H9 (cell line): ENCODE measurements at places on chromosomes 5 and 9.

DNA sequence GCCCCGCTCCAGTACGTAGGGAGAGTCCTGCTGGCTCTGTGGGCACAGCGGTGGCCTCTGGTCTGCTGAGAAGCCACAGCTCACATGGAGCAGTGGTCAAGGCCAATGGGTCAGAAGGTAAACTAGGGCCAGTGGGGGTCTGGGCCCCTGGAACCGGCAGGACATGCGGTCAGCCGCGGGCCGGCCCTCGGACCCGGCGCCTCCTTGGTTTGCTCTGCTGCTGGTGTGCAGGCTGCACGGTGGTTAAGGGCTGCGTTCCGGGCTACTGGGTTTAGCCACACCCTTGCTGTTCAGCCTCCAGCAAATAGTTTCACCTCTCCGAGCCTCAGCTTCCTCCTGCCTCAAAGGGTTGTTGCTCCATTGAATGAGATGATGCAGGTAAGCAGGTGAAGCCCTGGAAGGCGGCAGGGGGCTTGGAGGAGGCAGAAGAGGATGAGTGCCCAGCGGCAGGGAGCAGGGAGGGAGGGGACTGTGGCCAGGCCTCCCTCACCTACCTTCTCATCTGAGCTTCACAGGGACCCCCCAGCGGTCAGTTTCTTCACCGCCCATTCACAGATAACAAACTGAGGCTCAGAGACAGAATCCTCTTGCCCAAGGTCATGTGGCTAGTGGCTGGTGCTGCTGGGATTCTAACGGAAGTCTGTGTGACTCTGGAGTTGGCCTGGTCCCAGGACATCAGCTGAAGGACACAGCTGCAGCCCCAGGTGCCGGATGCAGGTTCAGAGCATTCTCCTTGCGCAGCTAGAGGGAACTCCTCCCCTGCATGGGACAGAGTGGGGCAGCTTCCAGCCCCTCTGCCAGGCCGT is 3.7 kb upstream of the COL5A1 start:
- DNase-seq = no peak

- DNase-seq = peak; percentile 87
Observed at GRCh38 chr9:88578121-88579049, 43.4 kb downstream of the NXNL2 start.

DNA sequence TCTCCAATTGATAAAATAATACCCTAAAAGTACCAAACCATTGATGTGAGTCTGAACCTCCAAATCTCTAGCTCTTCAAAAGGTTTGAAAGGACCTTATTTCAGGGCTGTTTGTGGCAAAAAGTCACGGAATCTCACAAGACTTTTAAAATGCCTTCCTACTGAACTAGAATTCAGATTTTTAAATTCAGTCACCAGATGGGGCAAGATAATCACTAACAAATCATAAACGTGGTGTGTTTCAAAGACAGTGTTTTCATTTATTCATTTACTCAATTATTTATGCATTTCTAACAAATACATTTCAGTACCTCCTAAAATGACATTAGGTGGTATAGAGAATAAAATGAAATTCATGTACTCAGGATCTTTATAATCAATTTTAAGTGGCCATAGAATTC is 68.2 kb upstream of the SMC2 start:
- DNase-seq = no peak

DNA sequence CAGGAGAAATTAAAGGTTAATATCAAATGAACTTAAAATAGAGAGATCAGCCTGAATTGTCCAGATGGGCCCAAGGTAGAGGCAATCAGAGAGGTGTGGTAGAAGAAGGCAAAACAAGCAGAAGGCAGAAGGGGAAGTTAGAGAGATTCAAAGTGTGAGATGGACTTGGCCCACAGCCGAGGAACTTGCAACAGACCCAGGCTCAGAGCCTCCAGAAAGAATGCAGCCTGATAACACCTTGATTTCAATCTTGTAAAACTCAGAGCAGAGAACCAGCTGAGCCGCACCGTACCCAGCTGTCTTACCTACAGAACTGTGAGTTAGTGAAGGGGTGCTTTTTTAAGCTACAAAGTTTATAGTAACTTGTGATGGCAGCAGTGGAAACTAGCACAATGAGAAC is 190.9 kb downstream of the RFK start:
- DNase-seq = no peak

GRCh38 chr5:154997746-154998145 is 15.8 kb upstream of the KIF4B start:
- no peak for DNase-seq

DNA sequence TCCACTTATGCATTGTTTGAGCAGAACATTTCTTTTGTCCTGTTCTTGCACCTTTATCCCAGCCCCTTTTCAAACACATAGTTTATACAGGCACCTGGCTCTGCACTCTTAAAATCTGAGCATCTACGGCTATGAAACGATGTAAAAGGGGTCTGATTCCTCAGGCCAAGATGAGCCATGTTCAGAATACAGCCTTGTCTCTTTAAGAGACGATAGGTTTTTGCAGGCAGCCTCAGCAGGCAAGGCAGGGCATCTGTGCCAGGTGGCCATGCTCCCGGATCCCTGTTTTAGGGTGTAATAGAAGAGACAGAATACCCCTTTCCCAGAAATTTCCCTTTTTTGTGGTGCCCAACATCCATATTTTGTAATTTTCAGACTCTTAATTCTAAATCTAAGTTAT is 89.1 kb upstream of the NFIB start:
- DNase-seq = no peak

GRCh38 chr9:120393386-120394057 is 186.4 kb downstream of the CDK5RAP2 start:
- DNase-seq = no peak

DNA sequence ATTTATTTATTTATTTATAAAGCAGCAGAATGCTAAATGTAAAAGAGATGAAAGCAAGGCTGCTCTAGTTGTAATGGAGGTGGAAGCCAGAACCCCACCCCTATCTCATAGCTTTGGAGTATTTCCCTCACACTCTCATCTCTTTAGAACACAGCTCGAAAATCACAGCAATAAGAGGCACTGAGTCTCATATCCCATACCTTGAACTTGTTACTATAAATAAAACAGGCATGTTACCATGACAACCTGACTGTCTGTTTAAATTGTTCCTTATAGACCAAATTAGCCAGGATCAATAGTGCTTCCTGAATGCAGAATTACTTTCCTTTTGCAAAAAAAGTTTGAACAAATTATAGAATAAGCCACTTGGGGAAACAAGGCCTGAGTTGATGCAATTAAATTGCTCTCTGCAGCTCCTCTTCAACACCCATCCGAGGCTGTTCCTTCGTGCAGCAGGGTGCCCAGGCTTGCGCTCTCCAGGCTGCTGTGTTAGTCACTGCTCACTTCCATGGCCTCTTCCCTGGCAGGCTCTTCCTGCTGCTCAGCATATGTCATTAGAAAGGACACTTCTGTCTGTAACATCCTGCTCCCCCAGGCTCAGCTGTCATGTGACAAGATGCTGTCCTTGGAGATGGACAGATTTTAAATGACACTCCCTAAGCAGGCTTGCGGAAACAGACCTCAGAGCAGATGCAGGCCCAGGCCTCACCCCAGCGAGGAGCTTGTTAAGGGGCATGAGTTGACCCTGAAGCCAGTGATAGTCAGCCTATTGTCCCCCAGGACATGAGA is 120.2 kb downstream of the CARTPT start:
- no peak for DNase-seq

DNA sequence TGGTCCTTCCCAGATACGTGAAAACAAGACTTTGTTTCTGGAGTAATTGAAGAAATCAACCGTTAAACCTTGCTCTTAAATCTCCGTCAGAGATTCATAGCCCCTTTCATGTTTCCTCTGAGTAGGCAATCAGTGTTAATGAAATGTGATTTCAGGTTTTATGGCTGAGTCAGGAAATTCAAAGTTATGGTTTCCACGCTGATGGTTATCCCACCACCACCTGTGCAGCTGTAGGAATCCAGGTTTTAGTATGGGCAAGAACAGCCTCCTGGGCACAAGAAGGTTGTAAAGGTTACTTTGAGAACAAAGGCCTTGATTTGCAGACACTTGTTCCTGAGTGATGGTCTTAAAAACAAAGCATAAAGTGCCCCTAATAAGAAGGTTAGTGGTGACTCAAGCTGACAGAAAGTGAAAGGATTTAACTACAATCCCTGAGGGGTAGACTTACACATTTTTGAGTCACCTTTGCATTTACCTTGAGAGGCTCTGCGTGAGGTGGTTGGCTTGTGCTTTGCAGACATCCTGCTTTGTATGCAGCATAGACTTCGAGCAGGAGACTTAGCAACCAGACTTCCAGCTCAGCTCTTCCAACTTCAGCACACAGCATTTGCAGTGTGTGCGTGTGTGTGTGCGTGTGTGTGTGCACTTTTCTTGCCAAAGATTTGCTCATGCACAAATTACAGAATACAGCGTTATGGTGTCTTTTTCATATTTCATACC is 159.6 kb downstream of the TLE4 start:
- DNase-seq = no peak

DNA sequence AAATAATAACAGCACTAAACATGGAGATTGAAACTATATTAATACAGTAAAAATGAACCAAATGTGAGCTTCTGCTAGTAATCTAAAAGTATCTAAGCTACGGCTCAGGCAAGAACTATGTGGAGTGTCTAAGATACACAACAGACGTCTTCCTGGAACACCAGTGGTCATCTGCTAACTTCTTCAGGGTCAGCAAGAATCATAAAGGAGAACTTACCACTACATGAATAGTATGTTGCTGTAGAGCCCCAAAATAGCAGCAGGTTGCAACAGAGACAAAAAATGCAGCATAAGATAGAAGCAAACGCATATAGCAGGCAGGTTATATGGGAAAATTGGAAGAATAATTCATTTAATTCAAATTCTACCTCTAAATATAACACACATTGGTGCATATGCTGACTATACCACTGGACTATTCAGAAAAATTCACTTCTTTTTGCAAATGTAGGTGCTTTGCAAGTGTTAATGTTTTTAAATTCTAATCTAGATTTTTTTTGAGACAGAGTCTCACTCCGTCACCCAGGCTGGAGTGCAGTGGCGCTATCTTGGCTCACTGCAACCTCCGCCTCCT is 27.1 kb downstream of the DCTN4 start:
- DNase-seq = no peak

DNA sequence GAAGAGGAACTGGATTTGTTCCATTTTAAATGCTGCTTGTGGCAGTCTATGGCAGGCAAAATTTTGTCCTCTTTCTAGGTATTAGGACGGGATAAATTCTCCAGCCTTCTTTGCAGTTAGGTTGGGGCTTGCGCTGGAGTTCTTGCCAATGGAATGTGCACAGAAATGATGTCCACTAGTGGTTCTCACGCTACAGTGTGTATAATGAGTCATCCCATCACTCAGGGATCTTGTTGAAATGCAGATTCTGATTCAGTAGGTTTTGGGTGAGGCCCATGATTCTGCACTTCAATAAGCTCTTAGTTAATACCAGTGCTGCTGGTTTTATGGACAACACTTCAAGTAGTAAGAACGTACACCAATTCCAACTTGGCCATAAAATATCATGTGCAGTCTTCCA is 317.6 kb upstream of the KLF4 start:
- no peak for DNase-seq

- DNase-seq = no peak
Observed at GRCh38 chr5:45793638-45794532, 97.7 kb upstream of the HCN1 start.

DNA sequence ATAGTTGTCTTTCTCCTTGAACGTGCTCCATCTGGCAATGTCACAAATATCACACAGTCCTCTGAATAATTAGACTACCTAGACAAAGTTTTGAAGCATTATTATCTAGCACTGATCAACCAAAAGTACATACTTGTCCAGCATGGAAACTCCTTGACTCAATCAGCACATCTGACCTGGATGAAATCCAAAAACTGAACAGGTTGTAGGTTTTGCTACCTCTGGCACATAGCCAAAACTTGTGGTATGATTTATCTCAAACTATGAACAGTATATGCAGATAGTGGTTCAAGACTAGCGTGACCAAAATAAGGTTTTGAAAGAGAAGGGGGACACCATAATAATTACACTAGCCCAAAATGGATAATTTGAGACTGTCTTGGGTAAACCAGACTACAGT is 158.1 kb downstream of the ARRDC3 start:
- no peak for DNase-seq

DNA sequence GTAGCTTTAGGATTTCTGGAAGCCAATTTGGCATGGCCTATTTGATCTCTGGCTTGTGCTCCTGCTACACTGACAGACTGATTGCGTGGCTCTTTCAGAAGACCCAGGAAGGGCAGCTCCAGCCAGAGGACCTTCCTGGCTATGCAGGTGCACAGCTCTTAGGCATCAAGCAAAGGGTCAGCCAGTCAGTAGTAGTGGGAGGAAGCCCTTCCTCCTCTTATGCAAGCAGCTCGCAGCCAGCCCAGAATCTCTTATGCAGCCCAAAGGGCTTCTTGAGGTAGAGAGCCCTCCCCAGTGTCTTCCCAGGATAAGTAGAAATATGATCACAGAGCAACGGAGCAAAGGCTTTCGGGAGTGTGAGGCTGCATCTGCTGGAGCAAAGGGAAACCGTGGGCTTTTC is 43.2 kb downstream of the SLC36A1 start:
- DNase-seq = no peak

GRCh38 chr5:109452661-109453060 is 42.9 kb upstream of the PJA2 start:
- no peak for DNase-seq

- no peak for DNase-seq
Observed at GRCh38 chr9:12784461-12785259, 9.8 kb downstream of the LURAP1L start.

- no peak for DNase-seq
Observed at GRCh38 chr9:128908372-128908771, 12.4 kb upstream of the PHYHD1 start.

GRCh38 chr5:179132586-179133355 is 72.6 kb downstream of the ZNF354C start:
- DNase-seq = no peak

DNA sequence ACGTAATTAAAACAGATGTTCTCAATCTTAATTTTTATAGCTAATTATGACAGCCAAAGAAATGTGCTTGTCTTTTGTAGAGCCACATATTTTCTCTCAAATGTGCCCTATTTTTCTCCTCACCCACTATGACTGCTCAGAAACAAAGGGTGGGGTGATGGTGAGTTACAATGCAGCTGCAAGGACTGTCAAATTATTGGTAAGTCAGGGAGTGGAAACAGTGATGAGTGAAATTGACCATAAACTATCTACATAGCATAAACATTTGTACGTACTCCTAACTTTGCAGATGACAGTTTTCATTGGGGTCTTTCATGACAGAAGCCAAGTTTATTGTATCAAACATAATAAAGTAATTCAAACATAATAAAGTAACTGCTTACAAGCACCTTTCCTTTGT is 215.9 kb downstream of the MCTP1 start:
- no peak for DNase-seq

DNA sequence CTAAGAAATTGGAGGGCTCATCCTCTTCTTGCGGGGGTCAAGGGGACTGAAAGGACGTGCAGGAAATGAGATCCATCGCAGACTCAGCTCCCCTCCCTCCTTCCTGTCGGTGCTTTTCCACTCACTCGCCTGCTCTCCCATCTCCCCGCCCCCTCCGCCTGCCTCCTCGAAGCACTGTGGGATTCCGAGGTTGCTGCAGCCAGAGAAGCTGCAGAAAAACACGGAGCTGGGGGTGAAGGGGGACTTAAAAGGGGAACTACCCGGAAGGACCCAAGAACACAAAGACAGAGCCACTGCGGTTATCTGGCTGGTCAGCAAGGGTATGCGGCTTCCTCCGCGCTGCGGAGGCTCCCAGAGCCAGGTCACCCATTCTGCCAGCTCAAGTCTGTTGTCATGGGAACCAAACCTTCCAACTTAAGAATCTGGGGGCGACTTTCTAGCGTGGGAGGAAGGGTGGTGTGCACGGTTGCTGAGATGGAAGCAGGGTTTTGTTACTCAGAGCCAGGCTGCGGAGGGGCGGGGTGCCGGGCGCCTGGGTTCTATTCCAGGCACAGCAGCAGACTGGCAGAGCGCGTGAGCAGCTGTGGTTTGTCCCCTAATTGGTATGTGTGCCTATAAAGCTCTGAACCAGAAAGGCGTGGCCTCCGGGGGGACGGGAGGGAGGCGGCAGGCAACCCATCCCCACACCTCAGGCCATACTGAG is 24.9 kb downstream of the PCDHGC5 start:
- DNase-seq = peak; percentile 85
